ENCODE measurements at places on chromosomes 11 and 22.

- no peak for DNase-seq
Observed at GRCh38 chr22:36068776-36069344, 40.2 kb upstream of the RBFOX2 start.

DNA sequence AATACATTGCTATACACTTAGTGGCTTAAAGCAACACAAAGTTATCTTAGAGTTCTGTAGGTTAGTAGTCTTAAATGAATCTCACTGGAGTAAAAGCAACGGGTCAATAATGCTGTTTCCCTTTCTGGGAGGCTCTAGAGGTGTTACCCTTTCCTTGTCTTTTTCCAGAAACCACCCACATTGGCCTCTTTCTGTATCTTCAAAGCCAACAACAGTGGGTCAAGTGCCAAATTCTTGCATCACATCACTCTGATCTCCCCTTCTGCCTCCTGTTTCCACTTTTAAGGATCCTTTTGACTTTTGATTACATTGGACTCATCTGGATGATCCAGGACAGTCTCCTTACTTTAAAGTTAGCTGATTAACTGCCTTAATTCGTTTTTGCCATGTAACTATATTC, 93.6 kb downstream of the DDX10 start:
- DNase-seq, result no peak

- no peak for DNase-seq
Observed at GRCh38 chr11:38818720-38819119, 2220.7 kb upstream of the RAG2 start.

DNA sequence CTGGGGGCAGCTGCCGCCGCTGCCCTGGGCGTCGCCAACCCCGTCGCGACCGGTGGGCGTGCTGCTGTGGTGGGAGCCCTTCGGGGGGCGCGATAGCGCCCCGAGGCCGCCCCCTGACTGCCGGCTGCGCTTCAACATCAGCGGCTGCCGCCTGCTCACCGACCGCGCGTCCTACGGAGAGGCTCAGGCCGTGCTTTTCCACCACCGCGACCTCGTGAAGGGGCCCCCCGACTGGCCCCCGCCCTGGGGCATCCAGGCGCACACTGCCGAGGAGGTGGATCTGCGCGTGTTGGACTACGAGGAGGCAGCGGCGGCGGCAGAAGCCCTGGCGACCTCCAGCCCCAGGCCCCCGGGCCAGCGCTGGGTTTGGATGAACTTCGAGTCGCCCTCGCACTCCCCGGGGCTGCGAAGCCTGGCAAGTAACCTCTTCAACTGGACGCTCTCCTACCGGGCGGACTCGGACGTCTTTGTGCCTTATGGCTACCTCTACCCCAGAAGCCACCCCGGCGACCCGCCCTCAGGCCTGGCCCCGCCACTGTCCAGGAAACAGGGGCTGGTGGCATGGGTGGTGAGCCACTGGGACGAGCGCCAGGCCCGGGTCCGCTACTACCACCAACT, 1.0 kb downstream of the FUT4 start:
- no peak for DNase-seq

GRCh38 chr22:35991168-35991567, 37.5 kb downstream of the RBFOX2 start:
- DNase-seq, result no peak
